ENCODE measurements at places on chromosomes 2 and 18.
A peak's percentile ranks its signal among the peaks of the same experiment; 100 is the strongest.

GRCh38 chr2:119377993-119378345 lies 11.2 kb downstream of the DBI start:
- DNase-seq = no peak

DNA sequence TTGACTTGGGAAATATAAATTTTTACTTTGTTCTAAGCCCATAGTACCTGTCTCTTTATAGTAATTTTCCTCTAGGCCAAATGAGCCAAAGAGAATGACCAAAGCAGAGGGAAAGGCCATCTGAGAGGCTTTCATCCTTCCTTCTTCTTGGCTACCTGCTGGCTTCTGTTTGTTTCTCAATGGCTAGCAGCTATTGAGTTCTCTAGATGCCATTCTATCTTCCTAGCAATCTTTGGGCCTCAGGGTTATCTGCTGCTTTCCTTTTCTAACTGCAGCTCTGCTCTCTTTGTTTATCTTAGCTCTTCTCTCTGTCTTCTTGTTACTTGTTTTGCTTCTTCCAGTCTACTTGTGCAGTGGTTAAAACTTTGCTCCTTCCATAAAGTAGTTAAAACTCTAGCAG lies 601.1 kb upstream of the NRXN1 start:
- DNase-seq = no peak

DNA sequence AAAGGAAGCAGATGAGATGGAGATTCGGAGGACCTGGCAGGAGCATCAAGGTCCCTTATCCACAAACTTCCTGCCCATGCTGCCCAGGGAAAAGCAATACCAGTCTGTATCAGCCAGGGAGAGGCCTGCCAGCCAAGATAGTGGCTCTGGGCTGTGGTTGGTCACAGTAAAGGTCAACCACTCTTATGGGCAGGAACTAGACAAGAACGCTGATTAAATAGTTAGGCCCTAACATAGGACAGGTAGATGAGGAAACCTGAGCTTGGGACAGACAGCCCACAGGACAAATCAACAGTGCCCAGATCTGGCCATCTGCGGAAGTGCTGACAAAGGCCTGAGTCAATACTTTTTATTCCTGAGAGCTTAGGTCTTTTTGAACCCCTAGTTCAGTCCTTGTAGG lies 10.7 kb downstream of the PSTPIP2 start:
- peak; percentile 39 for DNase-seq

DNA sequence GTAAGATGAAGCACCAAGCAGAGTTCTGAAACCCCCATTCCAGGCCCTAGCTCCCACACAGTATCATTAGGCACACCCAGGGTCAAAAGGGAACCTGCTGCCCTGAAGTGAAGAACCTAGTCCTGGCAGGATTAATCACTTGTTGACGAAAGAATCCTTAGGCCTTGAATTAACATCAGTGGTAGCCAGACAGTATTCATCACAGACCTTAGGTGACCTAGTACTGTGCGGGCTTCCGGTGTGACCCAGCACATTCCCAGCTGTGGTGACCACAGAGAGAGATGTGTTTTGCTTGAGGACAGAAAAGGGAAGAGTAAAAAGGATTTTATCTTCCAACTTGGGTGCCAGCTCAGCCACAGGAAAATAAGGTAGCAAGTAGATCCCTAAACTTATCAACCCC lies 1071.4 kb upstream of the FAM98A start:
- no peak for DNase-seq

- no peak for DNase-seq
These were observed 158.6 kb downstream of the TXNL1 start for GRCh38 chr18:56479841-56480240.

- DNase-seq = no peak
These were observed 75.9 kb downstream of the NFATC1 start for GRCh38 chr18:79471597-79471996.

DNA sequence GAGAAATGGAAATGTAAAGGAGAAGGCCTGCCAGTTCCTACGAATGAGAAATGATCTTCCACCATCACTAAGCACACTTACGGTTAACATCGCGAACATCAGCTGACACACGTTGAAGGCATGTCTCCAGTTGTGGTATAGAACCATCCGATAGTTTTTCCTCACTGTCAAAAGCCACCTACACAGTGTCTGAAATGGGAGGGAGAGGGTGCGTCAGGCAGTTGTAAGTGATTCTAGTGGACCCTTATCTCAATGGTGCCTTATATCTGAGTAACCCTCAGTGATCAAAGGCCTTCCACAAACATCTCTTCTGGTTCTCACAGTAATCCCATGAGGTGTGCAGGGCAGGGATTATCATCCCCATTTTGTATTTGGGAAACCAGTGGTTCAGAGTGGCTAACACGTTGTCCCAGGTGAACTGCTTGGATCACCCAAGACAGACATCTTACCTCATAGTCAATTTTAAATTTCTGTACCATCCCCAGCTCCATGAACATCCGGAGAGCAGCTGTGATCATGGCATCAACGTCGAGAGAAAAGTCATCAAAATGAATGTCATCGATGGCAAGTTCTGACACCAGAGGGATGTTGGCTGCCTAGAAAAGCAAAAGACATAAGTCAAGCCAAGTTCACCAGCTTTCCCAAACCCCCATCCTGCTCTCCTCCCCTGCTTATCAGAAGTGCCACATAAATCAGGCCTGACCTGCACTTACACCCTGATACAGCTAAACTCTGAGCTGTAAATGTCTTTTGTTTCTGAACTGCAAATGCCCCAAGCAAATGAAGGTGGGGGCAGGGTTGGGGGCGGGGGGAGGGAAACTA lies 335.2 kb downstream of the AGPS start:
- no peak for DNase-seq

DNA sequence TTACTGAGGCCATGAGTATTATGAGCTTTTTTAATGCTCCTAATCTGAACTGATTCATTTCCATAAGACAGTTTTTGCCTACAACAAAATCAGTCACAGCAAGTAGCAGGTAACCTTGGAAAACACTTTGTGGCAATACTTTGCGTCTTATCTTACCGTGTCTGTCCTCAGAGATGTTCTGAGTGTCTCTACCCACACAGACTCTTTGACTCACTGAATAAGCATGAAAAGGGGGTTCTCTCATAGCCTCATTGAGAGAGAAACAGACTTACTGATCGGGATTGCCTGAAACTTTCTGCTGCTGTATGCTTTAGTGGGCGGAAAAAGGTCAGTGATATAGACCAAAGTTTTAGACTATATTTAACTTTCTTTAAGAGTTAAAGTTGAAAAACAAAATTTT lies 92.6 kb downstream of the MYL12B start:
- no peak for DNase-seq

Data from right lobe of liver (tissue), 6 donors.